ENCODE measurements at places on chromosomes 7 and 10.

- no peak for DNase-seq
Observed at GRCh38 chr7:18671176-18671575, 175.6 kb downstream of the HDAC9 start.

DNA sequence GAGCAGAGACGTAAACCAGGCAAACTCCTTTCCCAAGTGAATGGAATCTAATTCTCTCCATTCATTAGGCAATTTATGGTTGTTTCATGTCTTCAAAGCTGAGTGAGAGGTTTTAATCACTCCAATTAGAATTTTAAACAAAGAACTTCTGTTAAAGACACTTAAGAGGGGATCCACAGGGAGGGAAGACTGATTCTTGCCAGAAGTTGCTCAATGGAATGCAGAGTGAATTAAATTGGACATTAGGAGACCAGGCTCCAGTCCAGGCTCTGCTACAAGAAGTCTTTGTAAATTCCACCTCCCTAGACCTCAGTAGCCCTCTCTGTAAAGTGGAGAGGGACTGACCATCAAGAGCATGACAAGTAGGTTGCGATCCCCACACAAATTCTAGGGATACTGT lies 130.7 kb upstream of the TMEM72 start:
- no peak for DNase-seq

GRCh38 chr7:143507094-143507518 lies 29.4 kb downstream of the TAS2R41 start:
- no peak for DNase-seq

DNA sequence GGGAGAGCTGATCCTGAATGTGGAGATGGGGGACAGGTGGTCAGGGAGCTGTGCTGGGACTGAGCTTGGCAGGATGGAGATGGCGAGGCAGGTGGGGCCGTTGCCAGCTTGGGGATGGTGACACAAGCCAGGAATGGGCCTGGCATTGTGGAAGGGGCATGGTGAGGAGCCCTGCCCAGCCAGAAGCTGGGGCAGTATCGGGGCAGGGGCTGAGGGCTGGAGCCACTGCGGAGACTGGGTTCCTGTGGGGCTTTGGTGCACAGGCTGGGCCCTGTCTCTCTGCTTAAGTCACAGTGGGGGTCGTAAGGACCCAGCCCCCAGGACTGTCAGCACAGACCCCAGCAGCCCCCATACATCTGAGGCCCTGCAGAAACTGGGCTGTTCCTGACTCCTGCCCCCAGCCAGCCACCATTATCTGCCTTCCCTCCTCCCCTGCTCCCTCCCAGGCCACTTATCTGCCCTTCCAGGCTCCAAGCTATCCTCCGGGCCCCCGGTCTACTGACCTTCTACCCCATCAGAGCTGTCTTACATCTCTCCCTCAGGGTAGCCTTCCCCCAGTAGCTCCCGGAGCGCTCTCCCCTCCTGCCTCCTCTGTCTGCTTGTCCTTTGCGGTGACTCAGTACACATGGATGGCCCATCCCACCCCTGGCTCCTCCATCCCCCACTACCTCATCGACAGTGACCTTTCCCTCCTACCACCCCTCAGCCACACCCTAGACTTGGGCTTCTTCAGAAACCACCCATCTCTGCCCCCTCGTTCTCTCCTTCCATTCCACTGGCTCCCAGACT lies 44.2 kb downstream of the PPIF start:
- no peak for DNase-seq

DNA sequence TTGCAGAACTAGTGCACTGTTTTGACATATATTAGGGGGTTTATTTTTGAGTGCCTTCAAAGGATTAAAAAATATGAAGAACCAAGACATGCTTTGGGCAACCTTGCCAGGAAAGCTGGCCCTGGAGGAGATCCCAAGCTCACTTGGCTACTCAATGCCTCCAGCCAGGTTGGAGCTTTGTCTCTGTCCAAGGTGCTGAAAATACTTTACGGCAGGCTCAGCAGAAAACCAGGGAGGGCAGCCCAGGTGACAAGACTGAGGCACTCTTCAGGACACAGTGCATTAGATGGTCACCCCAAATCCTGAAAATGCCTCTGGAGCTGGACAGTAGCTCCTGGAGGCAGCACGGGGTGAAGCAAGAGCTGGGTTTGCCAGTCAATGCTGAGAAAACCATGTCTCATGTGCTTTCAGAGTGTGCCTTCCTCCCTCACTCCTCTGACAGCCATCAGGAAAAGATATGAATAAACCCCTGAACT lies 5.8 kb upstream of the KCNH2 start:
- peak; percentile 34 for DNase-seq

- no peak for DNase-seq
Observed at GRCh38 chr10:86225103-86225782, 141.4 kb downstream of the GRID1 start.

DNA sequence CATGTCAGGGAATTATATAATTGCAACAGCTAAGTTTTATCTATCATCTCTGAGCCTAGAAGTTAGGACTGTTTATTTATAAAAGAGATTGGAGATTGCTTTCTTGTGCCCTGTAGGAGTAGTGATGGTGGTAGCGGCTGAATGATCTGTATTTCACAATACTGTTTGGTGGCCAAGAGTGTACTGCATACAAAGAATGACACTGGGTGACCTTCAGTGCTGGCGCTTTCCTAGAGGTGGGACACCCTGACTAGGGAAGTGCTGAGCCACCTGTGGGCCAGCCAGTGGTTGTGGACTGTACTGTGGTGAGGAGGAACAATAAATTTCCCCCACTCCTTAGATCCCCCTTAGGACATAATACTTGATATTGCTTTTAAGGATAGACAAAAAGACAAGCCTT lies 53.0 kb downstream of the COPG2 start:
- DNase-seq = no peak

- DNase-seq = no peak
Observed at GRCh38 chr7:55181762-55182161, 162.9 kb downstream of the EGFR start.

- no peak for DNase-seq
Observed at GRCh38 chr7:3336042-3336665, 35.1 kb downstream of the SDK1 start.

- no peak for DNase-seq
Observed at GRCh38 chr10:1735562-1735961, 1.8 kb downstream of the ADARB2 start.

GRCh38 chr10:59617996-59618395 lies 91.7 kb downstream of the SLC16A9 start:
- no peak for DNase-seq

DNA sequence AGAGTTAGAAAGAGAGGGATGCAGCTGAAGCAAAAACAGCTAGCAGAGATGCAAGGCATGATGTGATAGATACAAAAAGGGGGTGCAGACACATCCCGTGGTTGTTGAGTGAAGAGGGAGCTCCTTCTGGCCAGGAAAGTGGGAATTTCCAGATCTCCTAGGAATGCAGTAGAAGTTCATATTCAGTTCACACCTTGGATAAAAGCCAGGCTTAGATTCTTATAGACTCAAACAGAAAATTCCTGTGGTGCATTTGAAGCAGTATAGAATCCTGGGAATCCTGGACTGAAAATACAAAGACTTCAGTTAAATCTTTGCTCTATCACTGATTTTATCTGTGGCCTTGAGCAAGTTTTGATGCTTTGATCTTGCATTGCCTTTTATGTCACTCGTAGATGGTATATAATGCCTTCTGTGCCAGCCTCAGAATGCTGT lies 33.9 kb downstream of the SGPL1 start:
- no peak for DNase-seq

GRCh38 chr10:82319562-82319961 lies 444.6 kb downstream of the NRG3 start:
- DNase-seq = no peak

GRCh38 chr10:122021379-122021778 lies 32.4 kb downstream of the TACC2 start:
- DNase-seq = no peak

DNA sequence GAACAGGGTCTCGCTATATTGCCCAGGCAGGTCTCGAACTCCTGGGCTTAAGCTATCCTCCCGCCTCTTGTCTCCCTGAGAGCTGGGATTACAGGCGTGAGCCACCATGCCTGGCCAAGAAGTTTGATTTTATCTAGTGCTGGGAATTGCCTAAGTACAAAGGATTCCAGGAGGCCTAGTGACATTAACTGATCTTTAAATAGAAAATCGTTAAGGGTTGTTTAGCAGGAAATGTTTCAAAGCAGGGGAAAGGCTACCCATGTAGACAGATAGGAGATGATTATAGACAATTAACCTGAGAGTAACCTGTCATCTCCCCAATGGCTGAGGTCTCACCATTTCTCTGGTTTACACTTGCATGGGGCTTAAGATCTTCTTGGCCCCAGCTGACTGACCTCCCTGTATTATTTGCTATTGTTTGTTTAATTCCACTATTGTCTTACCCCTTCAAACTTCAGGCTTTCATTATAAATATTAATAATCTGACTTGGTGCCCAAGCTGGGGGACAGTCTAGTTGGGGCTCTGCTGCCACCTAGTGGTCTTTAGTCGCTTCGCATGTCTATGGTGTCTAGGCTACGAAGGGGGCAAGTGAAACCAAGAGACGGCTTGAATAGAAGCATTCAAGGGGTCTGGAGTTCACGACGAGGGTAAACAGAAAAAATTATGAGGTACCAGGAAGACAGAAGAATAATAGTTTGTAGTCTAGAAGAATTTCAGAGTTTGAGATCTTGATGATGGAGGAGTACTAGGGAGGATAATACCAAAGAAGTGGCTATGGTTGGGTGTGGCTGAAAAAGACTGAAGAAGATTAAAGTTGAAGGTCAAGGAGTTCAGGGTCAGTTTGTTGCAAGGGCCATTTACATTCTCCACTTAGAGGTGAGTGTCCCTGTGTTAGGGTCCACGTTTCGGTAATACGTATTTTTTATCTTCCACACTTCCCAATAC lies 40.4 kb upstream of the BPGM start:
- DNase-seq = peak; percentile 47

DNA sequence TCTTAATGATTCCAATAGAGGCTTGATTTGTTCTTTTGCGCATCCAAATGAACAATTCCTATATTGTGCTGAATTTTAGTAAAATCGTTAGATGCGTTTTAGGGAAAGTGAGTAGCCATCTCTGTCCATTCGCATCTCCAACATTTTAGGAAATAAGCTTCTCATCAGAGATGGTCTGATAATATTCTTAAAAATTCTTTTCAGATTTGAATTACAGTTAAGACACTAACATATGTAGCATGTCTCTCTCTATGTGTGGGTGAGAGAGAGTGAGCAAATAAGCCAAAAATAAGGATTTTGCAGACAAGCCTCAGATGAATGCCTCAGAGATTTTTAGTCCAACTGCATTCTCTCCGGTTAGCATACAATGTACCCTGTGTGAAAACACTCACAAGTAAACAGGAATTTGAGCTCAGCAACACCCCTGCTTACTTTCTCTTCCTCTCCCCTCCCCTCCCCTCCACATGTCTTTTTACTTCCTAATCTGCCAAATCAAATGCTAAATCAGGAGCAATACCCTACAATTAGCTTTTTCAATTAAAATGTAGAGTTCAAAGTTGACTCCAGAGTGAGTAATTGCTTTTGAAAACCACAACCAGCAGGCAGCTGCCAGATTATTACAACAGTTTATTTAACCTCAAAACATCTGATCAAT lies 354.4 kb downstream of the CRPPA start:
- no peak for DNase-seq

GRCh38 chr7:47381134-47381495 lies 200.8 kb downstream of the TNS3 start:
- DNase-seq = no peak

DNA sequence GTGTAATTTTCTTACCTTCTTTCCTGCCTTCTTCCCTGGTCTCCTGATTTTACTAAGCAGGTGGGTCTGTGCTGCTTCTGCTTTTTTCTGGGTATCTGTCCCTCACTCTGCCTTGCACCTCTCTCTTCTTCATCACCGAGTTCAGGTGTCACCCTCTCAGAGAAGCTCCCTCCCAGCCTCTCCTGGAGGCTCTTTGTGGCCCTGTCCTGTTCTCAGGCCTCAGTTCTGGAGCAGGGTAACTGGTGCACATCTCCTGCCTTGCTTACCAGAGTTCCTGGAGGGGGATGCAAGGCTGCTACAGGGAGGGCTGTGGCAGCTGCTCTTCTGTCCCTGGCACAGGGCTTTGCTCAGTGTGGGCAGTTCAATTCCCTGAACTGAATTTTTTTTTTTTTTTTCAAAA lies 66.1 kb downstream of the RBM33 start:
- no peak for DNase-seq

DNA sequence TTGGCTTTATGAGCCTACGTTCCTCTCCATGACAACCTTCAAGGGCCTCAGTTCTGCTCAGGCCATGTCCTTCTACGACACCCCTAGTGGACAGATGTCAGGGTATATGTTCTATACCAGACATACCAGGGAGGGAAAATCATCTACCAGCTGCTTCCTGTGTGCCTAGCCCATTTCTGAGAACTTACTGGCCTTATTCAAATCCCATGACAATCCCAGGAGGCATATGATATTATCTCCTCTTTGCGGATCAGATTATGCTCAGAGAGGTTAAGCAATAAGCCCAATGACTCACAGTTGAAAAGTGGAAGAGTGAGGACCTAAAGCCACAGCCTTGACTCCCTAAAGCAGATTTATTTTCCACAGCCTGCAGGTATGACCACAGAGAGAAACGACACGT lies 139.3 kb downstream of the GLI3 start:
- DNase-seq = no peak

DNA sequence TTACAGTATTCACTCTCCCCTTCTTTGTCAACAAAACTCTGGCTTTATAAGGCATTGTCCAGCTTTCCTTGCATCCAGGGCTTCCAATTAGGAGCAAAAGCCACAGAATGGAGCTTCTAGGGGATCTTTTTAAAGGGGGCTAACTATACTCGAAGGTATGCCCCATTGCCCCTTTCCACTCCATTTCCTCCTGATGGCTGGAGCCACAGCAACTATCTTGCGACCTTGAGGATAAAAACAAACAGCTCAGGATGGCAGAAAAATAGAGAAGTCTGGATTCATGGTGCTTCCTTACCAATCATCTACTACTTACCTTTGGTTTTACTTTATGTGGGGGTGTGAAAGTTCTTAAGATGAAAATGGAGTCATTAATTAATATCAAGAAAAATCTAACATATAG lies 206.3 kb upstream of the PODXL start:
- no peak for DNase-seq

- DNase-seq = no peak
Observed at GRCh38 chr7:27942711-27943110, 202.7 kb downstream of the TAX1BP1 start.

GRCh38 chr7:17067691-17068090 lies 185.9 kb upstream of the AGR3 start:
- no peak for DNase-seq

- no peak for DNase-seq
Observed at GRCh38 chr7:94632338-94633013, 23.5 kb downstream of the SGCE start.

- DNase-seq = peak; percentile 77
Observed at GRCh38 chr10:13787015-13787421, 200.3 kb downstream of the PRPF18 start.

GRCh38 chr7:35848725-35849124 lies 47.9 kb downstream of the SEPTIN7 start:
- no peak for DNase-seq

DNA sequence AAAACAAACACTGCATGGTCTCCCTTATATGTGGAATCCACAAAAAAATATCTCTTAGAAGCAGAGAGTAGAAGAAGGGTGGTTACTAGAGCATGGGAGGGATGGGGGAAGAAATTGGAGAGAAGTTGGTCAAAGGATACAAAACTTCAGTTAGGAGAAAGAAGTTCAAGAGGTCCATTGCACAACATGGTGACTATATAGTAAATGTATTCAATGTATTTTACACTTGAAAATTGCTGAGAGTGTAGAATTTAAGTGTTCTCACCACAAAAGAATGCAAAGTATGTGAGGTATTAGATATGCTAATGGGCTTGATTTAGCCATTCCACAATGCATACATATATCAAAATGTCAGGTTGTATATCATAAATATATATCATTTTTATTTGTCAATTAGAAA lies 232.0 kb upstream of the CELF2 start:
- no peak for DNase-seq
